Stimulated activated CD4-positive, alpha-beta T cell treated with anti-CD3 and anti-CD28 coated beads, TNF-alpha, amount 100 ng/mL, for 4 hours (primary cell): ENCODE measurements at places on chromosomes 5 and 9.

- no peak for DNase-seq
Observed at GRCh38 chr5:158285698-158286097, 426.8 kb upstream of the CLINT1 start.

DNA sequence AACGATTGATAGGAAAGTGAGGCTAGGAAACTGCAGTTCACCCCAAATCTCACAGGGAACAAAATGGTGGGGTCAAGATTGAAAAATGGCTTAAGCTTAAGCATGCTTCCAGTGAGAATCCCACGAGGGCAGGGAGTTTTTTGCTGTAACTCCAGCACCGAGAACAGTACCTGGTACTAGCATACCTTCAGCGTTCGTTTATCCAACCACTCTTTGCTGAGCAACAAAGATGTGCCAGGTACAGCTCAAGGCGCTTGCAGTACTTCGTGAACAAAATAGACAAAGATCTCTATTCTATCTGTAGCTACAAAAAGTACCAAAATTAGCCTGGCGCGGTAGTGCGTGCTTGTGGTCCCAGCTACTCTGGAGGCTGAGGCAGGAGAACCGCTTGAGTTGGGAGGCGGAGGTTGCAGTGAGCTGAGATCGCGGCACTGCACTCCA, 778 bp upstream of the PPP6C start:
- DNase-seq: no peak

DNA sequence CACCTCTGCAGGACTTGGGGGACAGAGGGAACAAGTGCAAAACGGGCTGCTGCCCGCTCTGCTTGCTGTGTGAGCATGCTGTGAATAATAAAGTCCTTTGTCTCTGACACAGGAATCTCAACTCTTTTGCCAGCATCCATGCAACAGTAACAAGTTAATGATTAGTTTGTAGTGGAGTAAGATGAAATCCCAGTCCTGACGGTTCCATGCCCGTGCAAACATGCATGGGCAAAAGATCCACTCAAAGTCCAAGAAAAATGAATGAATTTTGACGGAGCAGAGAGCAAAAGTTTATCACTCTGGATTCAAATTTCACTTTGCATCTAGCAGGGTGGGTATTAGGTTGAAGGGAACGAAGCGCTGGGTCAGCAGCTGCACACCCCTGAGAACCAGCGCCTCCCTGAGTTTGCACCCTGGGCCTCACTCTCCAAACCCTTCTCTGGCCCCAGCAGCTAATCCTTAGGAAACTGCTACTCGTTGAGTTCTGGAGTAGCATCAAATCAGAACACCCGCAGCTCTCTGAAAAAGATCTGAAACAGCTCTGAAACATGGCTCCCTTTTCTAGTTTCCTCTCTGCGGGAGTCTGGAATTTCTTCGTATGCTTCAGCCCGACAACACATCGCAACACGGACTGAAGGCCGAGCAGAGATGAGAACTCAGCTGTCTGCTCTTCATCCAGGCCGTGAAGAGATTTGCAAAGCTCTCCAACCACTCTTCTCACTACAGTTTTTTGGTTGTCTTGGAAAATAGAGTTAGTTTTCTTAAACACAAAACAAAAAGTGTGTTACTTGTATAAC, 45.6 kb upstream of the RUFY1 start:
- no peak for DNase-seq

DNA sequence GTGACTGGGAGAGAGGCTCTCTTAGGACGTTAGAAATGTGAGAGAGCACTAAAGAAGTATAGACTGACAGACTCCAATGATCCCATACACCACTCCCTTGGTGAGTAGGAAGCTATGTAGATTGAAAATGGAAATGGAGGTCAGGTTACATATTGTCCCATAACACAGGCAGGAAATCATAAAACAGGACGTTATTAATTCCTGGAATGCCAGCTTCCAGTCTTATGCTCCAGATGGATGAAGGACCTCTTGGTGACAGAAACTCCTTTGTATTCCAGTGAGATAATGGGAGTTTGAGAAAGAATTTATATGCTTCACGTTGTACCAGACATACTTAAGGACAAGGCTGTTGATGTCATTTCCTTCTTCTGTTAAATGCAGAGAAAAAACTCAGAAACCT, 338.2 kb upstream of the ITGA1 start:
- no peak for DNase-seq

DNA sequence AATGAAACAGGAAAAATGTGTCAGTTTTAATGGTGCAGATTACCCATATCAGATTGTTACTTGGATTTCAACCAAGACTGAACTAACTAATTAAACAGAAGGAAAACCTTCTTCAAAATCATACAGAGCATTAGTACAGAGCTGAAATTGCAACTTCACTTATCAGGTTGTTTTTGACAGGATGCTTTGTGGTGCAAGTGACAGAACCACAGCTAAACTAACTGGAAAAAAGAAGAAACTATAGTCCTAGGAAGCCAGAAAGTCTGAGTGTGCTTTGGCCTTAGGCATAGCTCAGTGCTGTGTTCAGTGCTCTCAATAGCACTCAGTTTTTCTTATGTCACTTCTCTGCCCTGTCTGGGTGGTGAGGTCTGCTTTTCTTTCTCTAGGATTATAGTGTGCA, 267.4 kb downstream of the CHSY3 start:
- DNase-seq: no peak
